ENCODE measurements at places on chromosomes 13 and 19.

GRCh38 chr13:24308068-24308445 lies 1.3 kb upstream of the C1QTNF9 start:
- no peak for DNase-seq

DNA sequence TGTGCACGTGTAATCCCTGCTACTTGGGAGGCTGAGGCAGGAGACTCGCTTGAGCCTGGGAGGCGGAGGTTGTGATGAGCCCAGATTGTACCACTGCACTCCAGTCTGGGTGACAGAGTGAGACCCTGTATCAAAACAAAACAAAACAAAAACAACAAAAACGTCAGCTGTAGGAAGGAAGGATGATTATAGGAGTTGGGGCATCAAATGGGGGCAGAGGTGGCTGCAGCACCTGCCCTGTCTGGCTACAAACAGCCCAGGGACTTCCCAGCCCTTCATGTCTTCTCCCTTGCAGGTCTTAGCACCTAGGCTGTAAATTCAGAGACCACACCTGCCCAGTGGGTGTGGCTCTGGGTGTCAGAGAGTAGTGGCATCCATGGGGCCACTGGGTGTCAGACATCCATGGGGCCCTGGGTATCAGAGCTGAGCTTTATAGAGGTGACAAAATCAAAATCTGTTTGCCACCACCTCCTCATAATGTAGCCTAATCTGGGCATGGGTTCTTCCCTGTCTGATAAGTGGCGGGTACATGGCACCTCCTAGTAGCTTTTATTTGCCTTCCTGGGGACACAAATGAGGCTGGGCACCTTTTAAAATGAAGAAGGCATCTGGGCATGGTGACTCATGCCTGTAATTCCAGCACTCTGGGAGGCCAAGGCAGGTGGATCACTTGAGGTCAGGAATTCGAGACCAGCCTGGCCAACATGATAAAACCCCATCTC lies 4.7 kb upstream of the B3GNT3 start:
- DNase-seq: no peak

DNA sequence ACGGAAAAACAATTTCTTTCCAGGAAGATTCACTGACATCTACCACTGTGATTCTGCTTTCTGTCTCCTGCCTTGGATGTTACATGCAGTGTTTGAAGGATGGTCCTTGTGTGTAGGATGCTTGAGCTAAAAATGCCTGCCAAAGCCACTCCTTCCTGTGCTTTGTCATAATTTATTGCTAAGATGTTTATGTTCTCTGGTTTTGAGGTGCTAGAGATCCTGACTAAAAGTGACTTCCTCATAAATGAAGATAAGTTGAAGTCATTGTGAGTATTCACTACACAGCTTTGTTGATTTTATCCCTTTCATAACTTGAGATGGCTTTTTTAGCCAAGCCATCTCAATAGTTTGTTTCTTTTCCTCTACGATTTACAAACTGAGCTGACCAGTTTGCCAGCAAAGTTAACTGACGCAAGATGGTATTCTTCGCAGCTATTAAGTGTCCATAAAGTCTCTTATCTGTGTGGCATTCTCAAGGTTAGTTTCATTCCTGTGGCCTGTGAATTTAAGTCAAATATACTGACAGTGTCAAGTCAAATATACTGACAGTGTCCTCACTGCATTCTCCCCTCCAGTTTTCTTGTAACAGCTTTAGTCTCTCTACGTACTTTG lies 15.7 kb upstream of the FBXL3 start:
- no peak for DNase-seq

- no peak for DNase-seq
Measured at GRCh38 chr19:49327878-49328544, 3.0 kb upstream of the SLC6A16 start.
